Stimulated activated CD8-positive, alpha-beta memory T cell treated with anti-CD3 and anti-CD28 coated beads, Interleukin-15, amount 100 ng/mL, for 48 hours (primary cell): ENCODE measurements at places on chromosomes 2 and 18.

DNA sequence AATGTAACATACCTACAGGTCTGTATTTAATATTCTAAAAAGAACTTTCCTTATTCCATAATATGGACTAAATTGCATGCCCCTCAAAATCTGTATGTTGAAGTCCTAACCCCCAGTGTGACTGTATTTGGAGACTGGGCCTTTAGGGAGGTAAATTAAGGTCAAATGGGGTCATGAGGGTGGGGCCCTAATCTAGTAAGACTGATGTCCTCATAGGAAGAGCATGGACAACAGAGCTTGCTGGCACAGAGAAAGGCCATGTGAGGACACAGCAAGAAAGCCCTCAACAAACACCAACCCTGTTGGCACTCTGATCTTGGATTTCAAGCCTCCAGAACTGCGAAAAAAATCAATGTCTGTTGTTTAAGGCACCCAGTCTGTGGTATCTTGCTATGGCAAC lies 18.6 kb downstream of the SF3B1 start:
- DNase-seq, result no peak

DNA sequence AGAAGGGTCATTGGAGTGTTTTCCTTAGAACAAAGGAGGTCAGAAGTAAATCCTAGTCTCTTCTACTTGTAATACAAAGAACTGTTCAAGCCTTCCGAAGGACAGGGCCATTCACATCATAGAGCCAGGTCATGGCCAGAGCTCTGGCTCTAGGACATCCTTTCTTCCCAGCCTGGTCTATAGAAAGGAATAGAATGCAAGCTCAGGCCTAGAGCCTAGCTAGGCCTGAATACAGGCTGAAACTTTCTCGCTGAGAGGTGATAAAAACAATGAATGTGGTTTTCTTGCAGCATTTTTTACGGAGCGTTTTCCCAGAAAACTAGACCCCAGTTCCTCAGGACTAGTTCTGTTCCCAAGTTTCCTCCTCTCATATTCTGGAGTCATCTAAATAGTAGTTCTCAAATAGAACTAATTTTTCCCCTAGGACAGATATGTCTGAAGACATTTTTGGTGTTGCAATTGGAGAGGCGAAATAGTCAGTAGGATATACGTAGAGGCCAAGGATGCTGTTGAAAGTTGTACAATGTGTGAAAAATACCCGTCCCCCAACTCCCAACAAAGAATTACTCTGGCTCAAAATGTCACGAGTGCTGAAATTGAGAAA lies 6.8 kb downstream of the UGT1A6 start:
- no peak for DNase-seq

DNA sequence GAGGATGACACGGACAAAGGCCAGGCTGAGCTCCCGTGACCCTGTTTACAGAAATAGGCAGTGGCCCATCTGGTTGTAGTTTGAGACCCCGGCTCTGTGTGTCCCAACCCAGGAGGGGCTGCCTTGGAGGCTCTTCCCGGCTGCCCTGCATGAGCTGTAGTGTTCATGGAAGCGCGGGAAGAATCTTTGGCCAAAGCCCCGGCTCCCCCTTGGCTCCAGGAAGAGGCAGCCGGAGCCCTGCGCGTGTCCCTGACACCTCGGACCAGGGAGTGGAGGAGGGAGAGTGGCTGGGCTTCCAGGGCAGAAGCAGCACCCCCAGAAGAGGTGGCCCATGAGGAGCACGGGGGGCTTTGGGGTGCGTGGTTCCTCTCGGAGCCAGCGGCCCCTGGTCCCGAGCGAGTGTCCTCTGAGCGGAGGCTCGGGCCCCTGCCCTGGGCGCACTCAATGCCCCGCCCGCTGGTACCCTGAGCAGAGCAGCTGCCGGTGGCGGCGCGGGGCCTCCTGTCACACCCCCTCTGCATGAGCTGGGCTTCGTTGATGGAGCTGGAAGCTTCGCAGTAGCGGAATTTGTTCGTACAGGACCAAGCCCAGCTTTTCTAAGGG lies 21.7 kb downstream of the GPR35 start:
- no peak for DNase-seq

GRCh38 chr2:9217838-9218770 lies 11.5 kb downstream of the ASAP2 start:
- no peak for DNase-seq

- no peak for DNase-seq
Observed at GRCh38 chr2:238269741-238270140, 18.7 kb downstream of the PER2 start.

DNA sequence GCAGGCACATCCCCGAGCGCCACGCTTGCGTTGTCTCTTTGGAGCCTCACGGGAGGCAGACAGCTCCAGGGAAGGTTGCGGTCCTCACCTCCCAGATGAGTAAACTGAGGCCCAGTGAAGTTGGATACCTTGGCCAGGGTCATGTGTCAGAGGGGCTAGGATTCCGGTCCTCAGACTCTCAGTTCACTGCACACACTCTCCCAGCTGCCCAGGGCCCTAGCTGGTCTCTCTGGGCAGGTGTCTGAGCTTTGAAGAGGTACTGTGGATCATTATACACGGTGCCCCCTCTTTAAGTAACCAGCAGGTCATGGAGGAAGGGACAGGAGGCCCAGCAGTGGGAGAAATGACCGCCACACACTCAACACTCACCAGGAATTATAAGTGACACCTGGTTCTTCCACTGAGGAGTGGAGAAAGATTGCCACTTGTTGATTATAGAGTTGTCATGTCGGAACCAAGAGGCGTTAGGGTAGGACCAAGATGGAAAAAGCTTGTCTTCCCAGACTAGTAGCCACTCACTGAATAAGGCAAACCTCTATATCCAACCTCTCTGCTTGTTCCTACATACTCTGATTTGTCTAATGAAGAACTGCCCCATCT lies 588 bp downstream of the TMEM214 start:
- no peak for DNase-seq

DNA sequence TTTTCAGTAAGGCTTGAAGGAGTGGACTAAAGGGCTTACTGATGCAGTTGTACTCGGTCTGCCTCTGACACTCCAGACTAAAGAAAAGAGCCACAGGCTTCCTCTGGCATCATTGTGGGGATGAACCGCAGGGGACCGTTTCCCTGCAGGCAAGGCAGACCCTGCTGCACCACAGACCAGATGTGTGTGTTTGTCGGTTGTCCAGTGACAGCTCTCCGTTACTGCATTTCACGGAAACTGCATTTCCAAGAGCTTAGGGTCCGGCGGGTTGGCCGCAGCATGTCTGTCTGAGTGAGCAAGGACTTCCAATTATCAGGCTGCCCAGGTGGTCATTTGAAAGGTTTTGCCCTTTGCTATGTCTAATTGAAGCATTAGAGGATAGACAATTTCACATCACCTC lies 98.1 kb downstream of the FAM210A start:
- DNase-seq, result no peak

- DNase-seq, result no peak
Observed at GRCh38 chr2:216652566-216652965, 19.3 kb downstream of the IGFBP2 start.

DNA sequence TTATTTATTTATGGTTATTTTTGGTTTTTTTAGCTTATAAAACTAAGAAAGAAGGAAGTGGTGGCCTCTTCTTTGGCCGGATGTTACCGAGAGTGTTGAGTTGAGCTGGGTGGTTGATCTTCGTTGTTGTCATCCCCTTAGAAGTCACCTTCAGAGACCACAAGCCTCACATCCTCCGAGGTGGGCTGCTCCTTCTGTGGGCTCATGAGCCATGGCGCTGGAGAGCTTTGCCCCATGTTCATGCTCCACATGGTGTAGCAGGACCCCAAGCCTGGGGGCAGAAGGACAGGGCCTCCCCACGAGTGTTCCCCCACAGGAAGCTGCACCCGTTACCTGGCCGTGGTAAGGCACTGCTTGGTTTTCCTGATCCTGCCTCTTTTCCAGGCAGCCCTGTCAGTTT lies 23.4 kb downstream of the SNTG2 start:
- DNase-seq, result no peak

DNA sequence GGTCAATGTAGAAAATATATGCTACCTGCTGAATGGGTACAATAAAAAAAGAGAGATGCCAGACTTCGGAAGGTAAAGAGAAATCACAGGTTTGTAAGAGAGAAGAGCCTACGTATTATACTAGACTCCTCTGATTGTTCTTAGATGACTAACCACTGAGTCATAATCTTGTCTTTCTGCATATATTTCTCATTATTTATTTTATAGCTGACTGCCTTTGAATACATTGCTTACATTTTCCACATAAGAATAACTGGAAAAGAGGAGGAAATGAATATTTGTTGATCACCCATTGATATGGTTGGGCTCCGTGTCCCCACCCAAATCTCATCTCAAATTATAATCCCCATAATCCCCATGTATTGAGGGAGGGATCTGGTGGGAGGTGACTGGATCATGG lies 90.3 kb upstream of the RAB27B start:
- DNase-seq, result no peak

DNA sequence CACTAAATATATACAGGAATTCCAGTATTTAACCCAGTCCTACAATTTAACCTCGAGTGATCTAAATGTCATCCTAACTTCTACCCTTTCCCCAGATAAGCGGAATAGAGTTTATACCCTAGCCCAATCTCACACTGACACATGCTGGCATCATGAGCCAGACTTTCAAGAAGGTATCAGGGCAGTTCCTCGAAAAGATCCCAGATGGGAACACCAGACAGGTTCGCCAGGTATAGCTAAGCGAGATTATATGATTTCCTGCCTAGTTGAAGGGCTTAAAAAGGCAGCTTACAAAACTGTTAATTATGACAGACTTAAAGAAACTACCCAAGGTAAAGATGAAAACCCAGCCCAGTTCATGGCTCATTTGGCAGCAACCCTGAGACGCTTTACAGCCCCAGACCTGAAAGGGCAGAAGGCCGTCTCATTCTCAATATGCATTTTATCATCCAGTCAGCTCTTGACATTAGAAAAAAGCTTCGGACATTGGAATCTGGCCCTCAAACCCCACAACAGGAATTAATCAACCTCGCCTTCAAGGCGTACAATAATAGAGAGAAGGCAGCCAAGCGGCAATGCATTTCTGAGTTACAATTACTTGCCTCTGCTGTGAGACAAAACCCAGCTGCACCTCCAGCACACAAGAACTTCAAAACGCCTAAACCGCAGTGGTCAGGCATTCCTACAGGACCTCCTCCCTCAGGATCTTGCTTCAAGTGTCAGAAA lies 668.2 kb upstream of the PKDCC start:
- DNase-seq, result no peak

- DNase-seq, result no peak
Observed at GRCh38 chr2:182226807-182227206, 200.0 kb downstream of the PDE1A start.

DNA sequence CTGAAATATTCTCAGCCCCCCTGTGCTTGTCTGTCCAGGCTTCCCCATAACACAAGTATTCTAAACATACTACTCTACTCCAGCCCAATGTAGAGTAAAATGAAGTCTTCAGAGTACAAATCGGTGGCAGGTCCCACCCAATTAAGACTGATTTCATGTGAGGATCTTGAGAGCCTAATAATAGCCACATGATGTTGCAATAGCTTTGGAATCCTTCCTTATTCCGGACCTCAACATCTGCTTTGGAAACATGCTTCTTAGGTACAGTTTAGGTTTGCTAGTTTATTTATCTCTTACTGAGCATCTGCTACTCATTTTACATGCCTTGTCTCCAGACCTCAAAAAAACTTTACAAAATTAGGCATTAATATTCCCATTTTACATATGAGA lies 207.3 kb upstream of the RAB6C start:
- no peak for DNase-seq

- DNase-seq, result no peak
Observed at GRCh38 chr18:582465-582864, 2.3 kb downstream of the CETN1 start.

DNA sequence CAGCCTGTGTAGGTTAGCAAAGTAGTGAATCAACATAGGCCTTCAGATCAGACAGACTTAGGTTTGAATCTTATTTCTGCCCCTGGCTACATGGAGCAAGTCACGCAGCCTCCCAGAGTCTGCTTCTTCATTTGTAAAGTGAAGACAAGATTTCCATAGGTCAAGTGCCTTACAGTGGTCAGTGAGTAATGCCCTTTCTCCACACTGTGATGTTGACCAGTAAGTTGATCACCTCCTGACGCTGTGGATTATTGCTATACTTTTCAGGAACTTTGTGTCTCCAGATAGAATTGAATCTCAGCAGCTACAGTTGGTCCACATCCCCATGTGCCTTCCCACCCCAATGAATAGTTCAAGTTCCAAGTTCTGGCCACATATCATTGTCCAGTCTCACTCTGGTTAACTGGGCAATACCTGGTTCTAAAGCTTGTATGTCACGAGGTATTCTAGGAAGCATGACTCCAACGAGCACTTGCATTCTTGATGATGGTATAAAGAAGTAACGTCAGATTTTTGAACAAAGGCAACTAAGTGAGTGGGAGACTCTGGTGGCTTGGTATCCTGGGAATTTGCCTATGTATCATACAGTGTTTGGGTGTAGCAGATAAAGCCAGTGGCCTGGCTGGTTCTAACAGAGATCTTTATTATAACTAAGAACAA lies 2.1 kb upstream of the CLIP4 start:
- DNase-seq, result no peak
